ENCODE measurements at places on chromosomes 4 and X. TPM values are rescaled to one million over a fixed set of nuclear protein-coding genes. Genes with fewer than 3 reads are reported as not detected.
A peak's percentile ranks its signal among the peaks of the same experiment; 100 is the strongest.

Gene ABHD18
- total RNA-seq = 17.5 TPM

Gene ATP2B3
- not detected for total RNA-seq

GRCh38 chr4:80184825-80185756, 12.2 kb upstream of the PRDM8 start:
- no peaks in the 10 kb centered on the region for H3K36me3 ChIP-seq
- H3K27ac ChIP-seq = peak overlapping the region; percentile 70
- peaks cover 11% of the 10 kb centered on the region for H3K27me3 ChIP-seq
- DNase-seq = no peak
- peaks cover 46% of the 10 kb centered on the region for H3K4me1 ChIP-seq
- H3K4me3 ChIP-seq = peak overlapping the region; percentile 97

- no peak for DNase-seq
- no peaks in the 10 kb centered on the region for H3K27me3 ChIP-seq
- no peak overlapping the region for H3K27ac ChIP-seq
- H3K36me3 ChIP-seq = peaks cover 20% of the 10 kb centered on the region
- no peak overlapping the region for H3K4me3 ChIP-seq
- no peaks in the 10 kb centered on the region for H3K4me1 ChIP-seq
These were observed 19.4 kb downstream of the TRMT44 start for GRCh38 chr4:8459867-8460445.

Gene HSFX2
- not detected for total RNA-seq

- no peaks in the 10 kb centered on the region for H3K27me3 ChIP-seq
- H3K4me1 ChIP-seq = no peaks in the 10 kb centered on the region
- H3K4me3 ChIP-seq = no peak overlapping the region
- H3K27ac ChIP-seq = no peak overlapping the region
- no peaks in the 10 kb centered on the region for H3K36me3 ChIP-seq
These were observed 461.3 kb upstream of the TECRL start for GRCh38 chr4:64870558-64870957.
